DMS79 treated with DMSO at 0.1 percent for 48 hours (cell line): ENCODE measurements at places on chromosomes 4 and X.
A peak's percentile ranks its signal among the peaks of the same experiment; 100 is the strongest.

- DNase-seq: no peak
These were observed 91.1 kb upstream of the ATP8A1 start for GRCh38 chr4:42747971-42748370.

- DNase-seq: no peak
These were observed 4.1 kb downstream of the ABCB7 start for GRCh38 chrX:75151827-75152592.

GRCh38 chr4:154471526-154472331 lies 19.9 kb downstream of the DCHS2 start:
- DNase-seq: no peak

DNA sequence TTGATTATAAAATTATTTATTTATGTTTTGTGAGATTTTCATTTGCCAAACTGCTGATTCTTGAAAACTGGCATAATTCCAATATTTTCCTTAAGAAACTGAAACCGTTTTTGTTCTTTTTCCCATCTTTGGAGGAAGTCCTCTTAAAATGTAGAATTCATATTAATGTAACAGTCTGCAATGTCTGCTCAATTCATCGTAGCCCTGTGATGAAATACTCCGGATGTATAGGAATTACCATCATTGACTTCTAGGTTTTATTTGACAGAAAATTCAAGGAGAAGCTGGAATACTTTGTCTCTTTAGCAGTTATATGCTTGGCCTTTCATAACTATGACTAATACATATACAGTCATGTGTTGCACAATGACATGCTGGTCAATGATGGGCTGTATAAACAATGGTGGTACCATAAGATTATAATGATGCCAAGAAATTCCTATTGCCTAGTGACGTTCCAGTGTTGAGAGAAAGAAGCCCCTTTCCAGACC lies 185.0 kb upstream of the GPRIN3 start:
- DNase-seq: no peak

DNA sequence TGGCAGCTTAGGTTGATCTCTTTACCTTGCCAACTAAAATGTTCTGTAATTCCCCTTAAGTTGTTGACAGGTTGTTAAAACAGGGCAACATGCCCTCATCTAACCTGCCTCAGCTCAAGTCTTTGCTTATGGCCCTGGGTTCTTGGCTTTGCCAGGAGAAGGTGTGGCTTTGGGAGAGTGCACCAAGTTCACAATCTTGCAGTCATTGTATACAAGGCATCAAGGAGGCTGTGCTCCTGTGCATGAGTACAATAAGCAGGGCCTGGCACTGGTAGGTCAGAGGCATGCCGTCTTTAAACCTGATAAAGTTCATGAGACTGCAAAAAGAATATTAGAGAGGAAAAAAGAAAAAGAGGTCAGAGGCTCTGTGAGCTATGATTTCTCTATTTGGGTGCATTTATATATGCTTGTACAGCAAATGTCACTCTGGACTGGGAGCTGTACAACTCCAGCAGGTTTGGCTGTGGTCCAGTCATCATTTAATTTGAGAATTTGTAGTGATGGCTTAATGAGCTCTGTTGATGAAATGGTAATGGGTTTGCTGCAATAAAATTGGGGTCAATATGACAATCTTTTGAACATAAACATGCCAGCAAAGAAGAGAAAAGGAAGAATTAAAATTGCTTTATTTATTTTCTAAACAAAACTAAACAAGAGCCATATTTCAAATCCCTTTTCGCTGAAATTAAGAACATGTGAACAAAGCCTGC lies 30.3 kb downstream of the AREG start:
- no peak for DNase-seq

GRCh38 chrX:53088136-53088974 lies 5.6 kb upstream of the KANTR start:
- DNase-seq: peak; percentile 58

- no peak for DNase-seq
These were observed 37.3 kb downstream of the CASP6 start for GRCh38 chr4:109665783-109666485.

- DNase-seq: no peak
These were observed 12.2 kb upstream of the FGF2 start for GRCh38 chr4:122814426-122814825.

DNA sequence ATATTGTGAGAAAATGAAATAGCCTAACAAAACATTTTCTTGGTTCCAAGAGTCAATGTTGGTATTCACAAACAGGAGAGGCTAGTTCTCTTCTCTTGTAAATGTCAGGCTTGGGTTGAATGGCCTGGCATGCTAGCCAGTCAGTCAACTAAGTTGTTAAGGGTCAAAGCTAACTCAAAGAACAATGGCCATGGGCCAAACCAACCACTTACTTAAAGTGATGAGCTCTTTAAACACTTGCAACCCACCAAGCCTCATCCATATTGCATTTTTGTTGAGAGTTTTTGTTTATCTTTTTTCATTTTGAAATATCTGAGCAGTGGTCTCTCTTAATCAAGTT lies 394.5 kb downstream of the RAB28 start:
- peak; percentile 23 for DNase-seq
